ENCODE measurements at places on chromosomes 1 and 21.

GRCh38 chr1:51190961-51191360 lies 45.1 kb upstream of the RNF11 start:
- DNase-seq, result no peak

DNA sequence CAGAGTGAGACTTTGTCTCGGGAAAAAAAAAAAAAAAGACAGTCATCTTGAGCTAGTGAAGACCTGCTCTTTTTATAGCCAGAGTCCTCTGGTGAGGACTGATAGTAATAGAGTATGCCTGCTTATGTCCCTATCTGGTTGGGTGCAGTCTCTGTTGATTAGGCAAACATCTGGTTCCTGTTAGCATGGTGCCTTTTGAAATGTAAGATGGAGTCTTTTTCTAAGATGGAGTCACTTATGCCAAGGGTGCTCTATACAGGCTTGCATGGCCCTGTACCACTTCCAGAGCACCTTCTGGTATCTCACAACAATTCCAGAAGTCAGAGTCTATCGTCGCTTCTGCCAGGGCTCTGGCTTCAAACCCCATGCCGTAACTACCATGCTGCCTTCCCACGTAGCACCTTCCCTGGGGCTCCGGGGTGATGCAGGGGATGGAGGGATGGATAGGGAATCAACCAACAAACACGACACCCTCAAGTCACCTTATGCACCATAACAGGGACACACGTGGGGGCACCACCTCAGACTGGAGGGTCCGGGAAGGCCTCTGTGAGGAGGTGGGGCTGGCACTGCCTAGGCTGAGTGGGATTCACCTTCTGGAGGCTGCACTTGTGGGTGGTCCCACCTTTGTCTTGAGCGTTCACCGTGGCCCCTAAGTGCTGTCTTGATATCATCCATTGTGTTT lies 11.6 kb upstream of the PADI6 start:
- DNase-seq, result no peak

DNA sequence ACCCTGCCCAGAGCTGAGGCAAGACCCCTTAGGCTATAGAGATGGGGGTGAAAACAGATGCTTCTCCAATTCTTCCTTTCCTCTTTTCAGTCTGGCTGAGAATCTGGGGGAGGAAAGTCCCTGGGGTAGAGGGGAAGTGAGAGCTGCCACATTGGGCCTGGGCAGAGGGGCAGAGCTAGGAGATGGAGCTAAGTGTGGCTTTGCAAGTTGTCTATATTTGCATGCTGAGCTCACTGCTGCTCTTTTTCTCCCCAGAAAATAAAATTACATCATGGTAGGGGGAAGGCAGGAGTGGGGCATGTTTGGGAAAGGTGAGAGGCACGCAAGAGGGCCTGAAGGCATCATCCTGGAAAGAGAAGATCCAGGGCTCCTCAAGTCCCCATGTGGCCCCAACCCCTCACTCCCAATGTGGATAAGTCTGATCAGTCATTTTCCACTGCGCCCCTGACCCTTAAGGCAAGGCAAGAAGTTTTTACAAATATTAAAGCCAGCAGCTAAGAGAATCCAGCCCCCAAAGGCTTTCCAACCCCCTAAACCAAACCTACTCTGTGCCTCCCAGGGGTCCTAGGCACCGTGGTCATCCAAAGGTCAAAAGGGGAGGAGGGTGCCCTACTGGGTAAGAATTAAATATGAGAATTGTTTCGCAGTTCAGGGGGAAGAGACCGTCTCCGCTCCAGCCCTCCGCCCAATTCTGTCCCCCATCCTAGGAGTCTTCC lies 500 bp upstream of the PEA15 start:
- DNase-seq, result peak; percentile 21

DNA sequence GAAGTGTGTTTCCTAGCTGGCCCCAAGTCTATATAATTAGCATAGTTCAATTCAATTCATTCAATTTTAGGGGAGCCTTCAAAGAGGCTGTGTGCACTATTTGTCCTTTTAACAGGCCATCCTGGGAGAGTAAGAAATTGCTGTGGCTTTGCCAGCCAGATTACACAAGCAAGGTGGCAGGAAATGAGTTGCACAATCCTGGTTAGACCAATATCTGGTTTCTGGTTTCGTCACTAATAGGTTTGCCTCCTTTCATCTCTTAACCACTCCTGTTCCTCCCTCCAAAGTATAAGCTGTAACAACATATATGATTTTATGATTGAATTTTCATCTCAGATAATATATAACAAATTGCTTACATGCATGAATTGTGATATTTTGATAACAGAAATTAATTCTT lies 84.1 kb upstream of the NEGR1 start:
- DNase-seq, result peak; percentile 29

DNA sequence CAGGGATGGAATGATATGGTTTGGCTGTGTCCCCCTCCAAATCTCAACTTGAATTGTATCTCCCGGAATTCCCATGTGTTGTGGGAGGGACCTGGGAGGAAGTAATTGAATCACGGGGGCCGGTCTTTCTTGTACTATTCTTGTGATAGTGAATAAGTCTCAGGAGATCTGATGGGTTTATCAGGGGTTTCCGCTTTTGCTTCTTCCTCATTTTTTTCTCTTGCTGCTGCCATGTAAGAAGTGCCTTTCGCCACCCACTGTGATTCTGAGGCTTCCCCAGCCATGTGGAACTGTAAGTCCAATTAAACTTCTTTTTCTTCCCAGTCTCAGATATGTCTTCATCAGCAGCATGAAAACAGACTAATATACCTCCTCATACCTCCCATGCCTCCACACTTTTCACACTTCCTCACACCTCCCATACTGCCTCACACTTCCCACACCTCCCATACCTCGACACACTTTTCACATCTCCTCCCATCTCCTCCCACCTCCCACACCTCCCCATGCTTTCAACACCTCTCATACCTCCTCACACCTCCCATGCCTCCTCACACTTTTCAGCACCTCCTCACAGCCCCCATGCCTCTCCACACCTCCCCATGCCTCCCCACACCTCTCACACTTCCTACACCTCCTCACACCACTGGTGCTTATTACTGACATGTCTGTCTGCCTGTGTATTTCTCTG lies 21.3 kb downstream of the GPR137B start:
- DNase-seq, result no peak

DNA sequence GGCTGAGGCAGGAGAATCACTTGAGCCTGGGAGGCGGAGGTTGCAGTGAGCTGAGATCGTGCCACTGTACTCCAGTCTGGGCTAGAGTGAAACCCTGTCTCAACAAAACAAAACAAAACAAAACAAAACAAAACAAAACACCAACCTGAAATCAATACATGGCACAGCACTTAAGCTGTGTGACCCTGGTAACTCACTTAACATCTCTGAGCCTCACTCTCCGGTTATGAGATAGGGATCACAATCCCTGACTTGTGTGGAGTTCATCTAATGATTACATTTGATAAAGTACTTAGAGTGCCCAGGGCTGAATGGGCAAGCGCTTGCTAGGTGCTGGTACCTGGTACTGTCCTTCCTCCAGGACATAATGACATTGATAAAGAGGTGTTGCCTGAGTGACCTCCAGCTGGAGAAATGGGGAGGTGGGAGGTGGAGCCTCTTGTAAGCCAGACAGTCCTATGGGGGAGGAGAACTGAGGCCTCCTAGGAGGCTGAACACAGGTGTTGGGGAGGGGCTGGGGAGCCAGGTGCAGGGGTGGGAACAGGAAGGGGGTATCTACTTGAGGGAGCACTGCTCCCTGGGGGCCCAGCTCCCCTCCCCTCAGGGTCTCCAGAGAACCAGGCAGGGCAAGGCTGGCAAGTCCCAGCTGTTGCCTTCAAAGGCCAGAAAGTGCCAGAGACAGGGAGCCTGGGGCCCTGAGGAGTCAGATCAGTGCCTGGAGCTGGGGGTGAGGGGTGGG lies 17.9 kb downstream of the FOXO6 start:
- no peak for DNase-seq

DNA sequence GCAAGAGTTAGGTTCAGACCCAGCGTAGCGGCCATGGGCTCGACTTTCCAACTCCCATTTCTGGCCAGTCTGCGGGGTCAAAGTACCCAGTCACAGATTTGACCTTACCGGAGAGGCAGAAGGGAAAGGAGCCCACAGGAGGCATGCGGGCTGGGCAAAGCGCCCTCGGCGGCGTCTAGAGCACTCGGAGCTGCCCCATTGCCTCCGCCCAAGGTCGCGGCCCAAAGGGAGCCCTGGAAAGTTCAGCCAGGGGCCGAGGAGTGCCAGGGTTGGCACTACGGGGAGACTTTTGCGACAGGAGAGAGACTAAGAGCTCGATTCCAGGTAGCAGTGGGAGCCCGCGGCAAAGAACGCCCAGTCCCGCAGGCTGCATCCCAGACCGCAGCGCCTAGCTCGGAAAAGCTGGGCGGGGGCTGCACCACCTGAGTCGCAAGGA lies 896 bp downstream of the KANK4 start:
- no peak for DNase-seq

GRCh38 chr1:109134423-109134822 lies 20.5 kb downstream of the ELAPOR1 start:
- no peak for DNase-seq

DNA sequence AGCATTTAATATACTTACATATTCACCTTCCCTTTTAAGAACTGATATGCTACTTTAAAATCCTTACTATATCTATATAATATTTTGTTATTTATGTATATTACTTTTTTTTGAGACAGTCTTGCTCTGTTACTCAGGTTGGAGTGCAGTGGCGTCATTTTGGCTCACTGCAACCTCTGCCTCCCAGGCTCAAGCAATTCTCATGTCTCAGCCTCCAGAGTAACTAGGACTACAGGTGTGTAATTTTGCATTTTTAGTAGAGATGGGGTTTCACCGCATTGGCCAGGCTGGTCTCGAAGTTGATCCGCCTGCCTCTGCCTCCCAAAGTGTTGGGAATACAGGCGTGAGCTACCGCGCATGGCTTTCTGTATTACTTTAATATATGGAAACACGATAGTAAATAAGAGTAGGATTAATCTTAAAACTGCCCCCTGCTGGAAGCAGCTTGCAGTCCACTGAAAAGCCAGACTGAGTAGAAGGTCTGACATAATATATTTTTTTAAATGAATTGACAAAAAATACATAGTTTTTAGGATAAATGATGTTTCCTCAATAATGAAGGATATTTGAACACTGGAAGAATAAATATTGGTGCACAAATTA lies 24.4 kb downstream of the RCAN3 start:
- peak; percentile 25 for DNase-seq

- no peak for DNase-seq
These were observed 258.1 kb downstream of the GRIK3 start for GRCh38 chr1:36776256-36776655.

DNA sequence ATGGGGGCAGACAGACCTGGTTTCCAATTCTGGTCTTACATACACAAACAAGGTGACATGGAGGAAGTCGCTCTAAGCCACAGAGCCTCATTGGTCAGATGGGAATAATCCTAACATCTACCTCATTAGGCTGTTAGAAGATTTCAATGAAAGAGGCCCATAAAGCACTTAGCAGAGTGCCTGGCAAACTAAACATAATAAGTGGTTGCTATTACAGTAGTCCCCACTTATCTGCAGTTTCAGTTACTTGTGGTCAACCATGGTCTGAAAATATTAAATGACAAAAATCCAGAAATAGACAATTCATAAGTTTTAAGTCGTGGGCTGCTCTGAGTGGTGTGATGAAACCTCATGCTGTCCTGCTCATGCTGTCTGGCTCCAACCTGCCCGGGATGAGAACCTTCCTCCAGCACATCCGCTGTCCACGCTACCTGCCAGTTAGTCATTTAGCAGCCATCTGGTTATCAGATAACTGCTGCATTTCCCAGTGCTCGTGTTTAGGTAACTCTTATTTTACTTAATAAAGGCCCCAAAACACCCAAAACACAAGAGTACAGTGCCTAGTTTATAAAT lies 112.3 kb downstream of the DDX20 start:
- no peak for DNase-seq

GRCh38 chr1:174768516-174768915 lies 231.2 kb upstream of the CACYBP start:
- no peak for DNase-seq

DNA sequence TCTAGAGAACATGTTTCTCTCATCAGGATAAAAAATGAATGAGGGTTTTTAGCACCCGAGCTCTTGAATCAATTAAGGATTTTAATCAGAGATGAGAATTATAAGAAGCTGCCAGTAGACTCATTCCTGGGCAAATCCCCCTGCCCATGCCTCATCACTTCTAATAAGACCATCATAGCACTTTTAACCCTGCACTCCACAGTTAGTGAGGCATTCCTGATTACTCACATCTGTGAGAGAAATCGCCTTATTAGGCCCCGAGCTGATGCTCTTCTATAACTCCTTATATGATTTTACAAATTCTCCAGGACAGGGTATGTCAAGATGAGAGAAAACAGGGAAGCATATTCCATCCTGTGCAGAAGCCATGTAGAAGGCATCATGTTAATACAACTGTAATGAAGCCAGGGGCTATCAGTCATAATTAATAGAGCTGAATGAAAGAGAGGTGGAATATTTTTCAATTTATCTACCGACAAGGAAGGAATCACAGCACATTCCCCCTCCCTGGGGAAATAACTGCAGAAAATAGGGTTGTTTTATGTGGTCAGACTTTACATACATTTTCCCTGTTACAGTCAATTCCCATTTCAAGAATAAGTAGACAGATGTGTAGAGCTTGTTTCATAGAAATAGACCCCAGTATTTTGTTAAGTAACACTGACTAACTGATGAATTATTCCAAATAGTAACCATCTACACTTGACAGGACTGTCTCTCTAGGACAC lies 272.7 kb downstream of the HHIPL2 start:
- DNase-seq, result peak; percentile 31

GRCh38 chr1:23726686-23727085 lies 16.6 kb upstream of the ELOA start:
- DNase-seq, result no peak

DNA sequence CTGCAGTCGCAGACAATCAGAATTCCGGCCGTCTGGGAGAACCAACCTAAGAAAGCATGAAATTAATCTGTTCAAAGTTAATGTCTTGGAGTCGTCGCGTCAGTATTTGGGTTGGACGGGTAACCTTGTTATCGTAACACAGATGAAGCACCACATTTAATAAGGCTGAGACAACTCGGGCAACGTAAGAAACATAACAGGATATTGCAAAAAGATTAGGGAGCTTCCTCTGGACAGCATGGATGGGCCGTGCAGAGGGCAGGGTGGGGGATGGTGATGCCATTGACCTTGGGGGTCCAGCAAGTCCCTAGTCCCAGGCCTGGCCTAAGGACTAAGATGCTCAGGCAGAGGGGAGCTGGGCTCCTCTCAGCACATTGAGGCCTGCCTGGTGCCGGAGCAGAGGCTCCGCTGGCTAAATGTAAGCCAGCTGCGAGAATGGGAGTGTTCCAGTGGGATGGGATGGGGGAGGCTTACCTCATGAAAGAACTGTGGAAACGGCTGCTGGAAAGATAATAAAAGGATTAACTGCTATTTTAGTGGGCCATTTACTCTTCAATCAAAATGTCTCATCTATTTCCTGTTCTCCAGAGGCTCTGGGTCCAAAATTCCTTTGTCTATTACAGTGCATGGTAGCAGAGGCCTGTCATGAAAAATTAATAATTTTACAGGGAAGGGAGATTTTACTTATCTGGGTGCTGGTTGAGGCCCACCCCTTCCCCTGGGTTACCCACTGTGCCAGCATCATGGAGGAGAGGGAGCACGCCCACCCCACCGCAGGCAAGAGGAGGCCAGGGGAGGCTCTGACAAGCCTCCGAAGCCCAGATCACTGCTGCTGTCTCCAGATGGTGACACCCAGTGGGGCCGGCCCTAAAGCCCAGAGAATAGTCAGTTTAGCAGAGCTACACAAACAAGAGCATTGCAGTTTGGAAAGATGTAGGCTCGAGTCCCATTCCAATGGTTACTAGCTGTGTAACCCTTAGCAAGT lies 131.6 kb downstream of the DMRTB1 start:
- DNase-seq, result peak; percentile 57

- peak; percentile 81 for DNase-seq
These were observed 30.2 kb downstream of the NDC1 start for GRCh38 chr1:53807916-53808315.
